ENCODE measurements at places on chromosomes 6 and 20. TPM values are rescaled to one million over a fixed set of nuclear protein-coding genes. Genes with fewer than 3 reads are reported as not detected.
A peak's percentile ranks its signal among the peaks of the same experiment; 100 is the strongest.

KIFC1 gene
- 1.4 TPM for total RNA-seq

HAO1 gene
- total RNA-seq, result not detected

RALGAPB gene
- 42.7 TPM for total RNA-seq

DNA sequence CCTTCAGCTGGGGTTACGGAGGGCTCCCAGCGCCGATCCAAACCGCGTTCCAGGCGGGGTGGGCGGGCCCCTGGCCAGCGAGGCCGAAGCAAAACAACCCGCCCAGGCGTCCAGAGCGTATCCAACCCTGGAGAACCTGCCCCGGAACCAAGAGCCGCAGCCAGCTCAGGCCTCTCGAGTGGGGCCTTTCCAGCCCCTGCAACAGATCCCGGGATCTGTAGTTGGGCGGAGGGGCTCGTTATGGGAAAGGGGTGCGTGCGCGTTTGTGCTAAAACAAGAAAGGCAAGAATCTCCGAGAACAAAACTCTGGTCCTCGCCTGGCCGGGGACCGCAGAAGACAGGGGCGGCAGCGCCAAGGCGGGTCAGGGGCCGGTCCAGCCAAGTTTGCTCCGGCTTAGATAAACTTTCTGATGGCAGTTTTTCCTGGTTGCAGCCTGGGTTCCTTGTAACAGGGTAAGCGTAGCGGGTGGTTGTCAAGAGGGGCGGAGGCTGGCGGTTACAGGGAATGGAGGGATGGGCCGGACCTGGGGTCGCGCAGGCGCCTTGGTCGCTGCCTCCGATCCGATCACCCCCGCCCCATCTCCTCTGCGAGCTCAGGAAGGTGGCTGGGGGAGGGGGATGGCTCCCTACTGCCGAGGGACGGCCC lies 448 bp upstream of the RIN2 start:
- H3K4me1 ChIP-seq, result peaks cover 27% of the 10 kb centered on the region
- H3K27me3 ChIP-seq, result no peaks in the 10 kb centered on the region
- DNase-seq, result peak; percentile 94
- no peaks in the 10 kb centered on the region for H3K36me3 ChIP-seq
- peak overlapping the region; percentile 85 for H3K27ac ChIP-seq

GRCh38 chr6:149383371-149383770 lies 16.7 kb upstream of the SUMO4 start:
- no peaks in the 10 kb centered on the region for H3K27me3 ChIP-seq
- peaks cover 4% of the 10 kb centered on the region for H3K4me1 ChIP-seq
- no peak overlapping the region for H3K27ac ChIP-seq
- DNase-seq, result no peak
- H3K4me3 ChIP-seq, result no peak overlapping the region

Measured in adrenal gland (tissue), 19 donors.